ENCODE measurements at places on chromosomes 7 and 10.
A peak's percentile ranks its signal among the peaks of the same experiment; 100 is the strongest.

GRCh38 chr7:106456329-106456728, 171.5 kb upstream of the NAMPT start:
- no peak for DNase-seq

- no peak for DNase-seq
Observed at GRCh38 chr10:72539137-72539536, 86.7 kb downstream of the MICU1 start.

DNA sequence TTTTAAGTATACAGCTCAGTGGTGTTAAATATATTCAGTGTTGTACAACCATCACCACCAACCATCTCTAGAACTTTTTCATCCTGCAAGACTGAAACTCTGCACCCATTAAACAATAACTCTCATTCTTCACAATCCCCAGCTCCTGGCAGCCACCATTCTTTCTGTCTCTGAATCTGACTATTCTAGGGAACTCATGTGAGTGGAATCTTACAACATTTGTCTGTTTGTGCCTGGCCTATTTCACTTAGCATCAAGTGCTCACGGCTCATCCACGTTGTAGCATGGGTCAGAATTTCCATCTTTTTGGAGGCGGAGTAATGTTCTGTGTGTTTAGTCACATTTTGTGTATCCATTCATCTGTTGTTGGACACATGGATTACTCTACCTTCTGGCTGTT, 40.8 kb upstream of the PFKFB3 start:
- no peak for DNase-seq

DNA sequence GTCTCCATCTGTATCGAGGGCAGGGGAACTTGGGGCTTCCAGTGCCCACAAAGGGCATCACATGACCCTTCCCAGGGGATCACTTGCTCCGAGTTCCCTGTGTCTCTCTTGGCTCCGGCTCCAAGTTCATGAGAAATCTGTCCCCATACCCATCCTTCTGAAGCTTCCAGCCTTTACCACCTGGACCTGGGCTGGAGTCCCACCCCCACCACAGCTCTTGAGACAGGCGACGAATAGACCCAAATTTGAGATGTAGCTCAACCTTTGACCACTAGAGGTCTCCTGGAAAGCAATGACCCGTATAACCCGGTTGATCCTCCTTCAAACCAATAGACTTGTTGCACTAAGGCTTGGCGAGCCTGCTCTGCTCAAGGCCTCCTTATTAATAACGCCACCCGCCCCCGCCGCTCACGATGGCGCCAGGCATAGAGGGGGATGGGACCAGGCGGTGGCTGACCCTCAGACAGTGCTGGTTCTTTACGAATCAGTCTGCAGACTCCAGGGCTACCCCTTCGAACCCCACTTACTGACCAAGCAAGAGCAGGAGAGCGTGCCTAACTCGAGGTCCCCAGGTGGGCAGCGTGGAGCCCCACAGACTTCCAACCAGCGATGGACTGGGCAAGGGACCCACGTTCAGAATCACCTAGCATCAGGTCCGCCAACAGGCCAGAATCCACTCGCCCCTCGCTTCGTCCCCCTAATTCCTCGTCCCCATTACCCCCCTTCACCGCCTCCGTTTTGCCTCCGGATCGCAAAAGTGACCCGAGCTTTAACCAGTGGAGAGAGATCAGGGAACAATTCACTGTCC, 4.4 kb upstream of the ARID5B start:
- peak; percentile 88 for DNase-seq

- no peak for DNase-seq
Observed at GRCh38 chr7:17598846-17599245, 300.4 kb downstream of the AHR start.

GRCh38 chr7:66933469-66933868, 12.4 kb downstream of the TMEM248 start:
- no peak for DNase-seq

GRCh38 chr7:92425311-92425947, 21.9 kb upstream of the GATAD1 start:
- peak; percentile 40 for DNase-seq

DNA sequence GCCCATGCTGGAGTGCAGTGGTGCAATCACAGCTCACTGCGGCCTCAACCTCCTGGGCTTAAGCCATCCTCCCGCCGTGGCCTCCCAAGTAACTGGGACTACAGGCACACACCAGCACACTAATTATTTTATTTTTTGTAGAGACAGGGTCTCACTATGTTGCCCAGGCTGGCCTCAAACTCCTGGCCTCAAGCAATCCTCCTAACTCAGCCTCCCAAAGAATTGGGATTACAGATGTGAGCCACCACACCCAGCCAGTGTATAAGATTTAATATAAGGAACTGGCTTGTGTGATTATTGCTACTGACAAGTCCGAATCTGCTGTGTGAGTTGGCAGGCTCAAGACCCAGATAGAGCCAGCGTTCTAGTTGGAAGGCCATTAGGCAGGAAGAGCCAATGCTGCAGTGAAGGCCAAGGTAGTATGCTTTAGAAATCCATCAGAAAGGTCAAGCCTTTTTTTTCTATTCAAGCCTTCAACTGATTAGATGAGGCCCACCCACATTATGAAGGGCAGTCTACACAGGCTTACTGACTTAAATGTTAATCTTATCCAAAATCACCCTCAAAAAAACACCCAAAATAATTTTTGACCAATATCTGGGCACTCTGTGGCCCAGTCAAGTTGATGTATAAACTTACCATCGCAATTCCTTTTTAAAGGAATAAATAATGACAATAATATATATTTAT, 19.4 kb downstream of the TRIM4 start:
- DNase-seq, result no peak
